ENCODE measurements at places on chromosomes 4 and X. TPM values are rescaled to one million over a fixed set of nuclear protein-coding genes. Genes with fewer than 3 reads are reported as not detected.

Gene ENPEP
- total RNA-seq, result 52.5 TPM

Gene TMEM255A
- 0.88 TPM for total RNA-seq

Gene MAGEB10
- not detected for total RNA-seq

Gene CXCR3
- total RNA-seq, result 0.12 TPM

Gene TEX11
- total RNA-seq, result not detected

Gene FLNA
- total RNA-seq, result 813 TPM

Data from metanephros (tissue), 2 donors.